ENCODE measurements at places on chromosomes 3 and 15.

- no peak for DNase-seq
These were observed 435.4 kb downstream of the WDR72 start for GRCh38 chr15:53324061-53324460.

DNA sequence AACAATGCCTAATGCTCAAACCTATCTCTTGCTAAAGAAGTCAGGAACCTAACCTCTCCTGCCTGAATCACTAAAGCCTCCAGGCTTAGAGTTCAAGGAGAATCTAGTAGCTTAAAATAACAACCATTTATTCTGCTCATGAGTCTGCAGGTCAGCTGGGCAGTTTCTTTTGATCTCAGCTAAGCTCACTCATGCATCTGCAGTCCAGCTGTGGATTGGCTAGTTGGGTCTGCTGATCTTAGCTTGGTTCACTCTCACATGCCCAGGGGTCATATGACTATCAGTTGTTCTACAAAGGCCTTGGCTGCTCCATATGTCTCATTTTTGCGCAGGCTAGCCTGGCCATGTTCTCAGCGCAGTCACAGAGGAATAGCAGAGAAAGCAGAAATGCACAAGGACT lies 109.2 kb upstream of the STT3B start:
- DNase-seq, result no peak

- DNase-seq, result no peak
These were observed 66.9 kb downstream of the FOXB1 start for GRCh38 chr15:60070838-60071493.

GRCh38 chr15:92273723-92274122 lies 120.0 kb upstream of the ST8SIA2 start:
- DNase-seq, result no peak

GRCh38 chr3:166560253-166560652 lies 723.0 kb upstream of the BCHE start:
- DNase-seq, result no peak

DNA sequence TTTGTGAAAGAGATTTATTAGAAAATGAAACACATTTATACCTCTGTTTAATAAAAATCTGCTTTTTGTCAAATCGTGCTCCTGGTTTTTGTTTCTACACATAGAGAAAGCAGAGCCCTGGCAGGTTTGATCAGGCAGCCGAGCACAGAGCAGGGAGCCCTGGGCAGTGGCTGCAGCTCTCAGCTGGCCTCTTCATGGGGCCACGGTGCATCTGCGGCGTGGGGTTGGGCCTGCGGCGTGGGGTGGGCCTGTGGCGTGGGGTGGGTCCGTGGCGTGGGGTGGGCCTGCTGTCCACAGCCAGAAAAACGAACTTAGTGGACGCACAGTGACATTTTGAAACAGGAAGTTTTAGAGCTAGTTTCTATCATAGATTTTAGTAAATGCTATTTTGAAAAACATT lies 10.6 kb downstream of the GOLGA6L2 start:
- DNase-seq, result no peak

- DNase-seq, result no peak
These were observed 394.5 kb downstream of the MFSD1 start for GRCh38 chr3:159196359-159196758.

DNA sequence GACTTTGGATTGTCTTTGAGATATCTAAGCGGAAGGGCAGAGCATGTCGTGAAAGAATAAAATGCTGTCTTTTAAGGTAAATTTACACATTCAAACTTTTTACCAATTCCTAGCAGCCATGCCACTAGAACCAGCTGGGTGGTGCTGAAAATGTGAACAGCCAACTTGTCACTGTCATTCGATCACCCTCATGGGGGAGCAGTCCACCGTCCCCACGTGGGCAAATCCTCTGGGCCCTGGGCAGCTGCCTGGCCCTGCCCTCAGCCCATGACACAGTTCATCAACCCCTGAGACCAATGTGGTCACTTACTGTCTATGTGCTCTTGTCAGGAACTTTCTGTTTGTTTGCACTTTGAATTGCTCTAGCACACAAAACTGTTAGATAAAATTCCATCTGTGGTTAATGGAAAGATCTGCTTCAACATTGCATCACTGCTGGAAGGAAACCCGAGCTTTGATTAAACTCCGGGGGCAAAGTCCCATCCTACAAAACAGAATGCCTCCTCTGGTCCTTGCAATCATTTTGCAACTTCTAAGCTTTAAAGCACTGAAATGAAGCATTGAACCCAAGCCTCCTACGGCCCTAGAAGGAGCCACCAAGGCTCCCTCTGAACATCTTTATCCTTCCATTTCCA lies 50.1 kb downstream of the PCSK6 start:
- no peak for DNase-seq

GRCh38 chr15:89828281-89829145 lies 13.9 kb upstream of the ANPEP start:
- no peak for DNase-seq
